ENCODE measurements at places on chromosomes 6 and 20.

GRCh38 chr20:47099825-47100441 lies 205.3 kb downstream of the EYA2 start:
- no peak for DNase-seq

- peak; percentile 79 for DNase-seq
These were observed 48.2 kb upstream of the BEND6 start for GRCh38 chr6:56906752-56907151.

GRCh38 chr6:5989141-5989723 lies 17.5 kb downstream of the NRN1 start:
- peak; percentile 64 for DNase-seq

DNA sequence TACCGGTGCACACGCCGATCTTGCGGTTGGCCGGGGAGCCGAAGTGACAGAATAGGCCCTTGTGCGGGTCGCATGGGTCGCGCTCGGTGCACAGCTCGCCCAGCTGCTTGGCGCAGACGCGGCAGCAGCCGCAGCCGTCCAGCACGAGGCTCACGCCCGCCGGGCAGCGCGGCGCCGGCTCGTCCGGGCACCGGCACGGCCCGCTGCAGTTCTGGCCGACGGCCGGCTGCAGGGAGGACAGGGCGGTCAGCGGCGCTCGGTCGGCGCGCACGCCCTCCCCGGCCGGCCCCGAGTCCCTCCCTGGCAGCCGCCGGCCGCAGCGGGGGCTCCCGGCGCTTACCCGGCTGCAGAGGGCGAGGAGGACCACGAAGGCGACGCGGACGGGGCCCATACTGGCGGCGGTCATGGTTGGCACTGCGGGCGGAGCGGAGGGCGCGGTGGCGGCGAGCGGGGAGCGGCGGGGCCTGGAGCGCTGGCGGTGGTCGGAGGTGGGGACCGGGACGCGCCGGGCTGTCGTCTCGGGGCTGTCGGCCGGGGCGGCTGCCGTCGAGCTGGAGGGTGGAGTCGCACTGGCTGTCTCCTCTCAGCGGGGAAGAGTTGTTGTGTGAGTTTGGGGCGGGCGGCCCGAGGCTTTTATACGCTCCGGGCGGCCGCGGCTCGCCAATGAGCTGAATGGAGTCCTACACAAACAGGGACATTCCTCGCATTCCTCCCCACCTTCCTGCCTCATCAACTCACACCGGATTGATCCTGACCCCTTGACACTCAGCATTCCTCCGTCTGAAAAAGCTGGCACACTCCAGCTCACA lies at the start of gene CCN2:
TSS of gene CCN2 (minus strand) at position 606 of the 809 bp plus-strand sequence. CDS start at position 406, 200 bp downstream.
- peak; percentile 99 for DNase-seq
